ENCODE measurements at places on chromosomes 1 and 21.

- DNase-seq = no peak
Measured at GRCh38 chr1:22773981-22774832, 63.6 kb downstream of the EPHB2 start.

DNA sequence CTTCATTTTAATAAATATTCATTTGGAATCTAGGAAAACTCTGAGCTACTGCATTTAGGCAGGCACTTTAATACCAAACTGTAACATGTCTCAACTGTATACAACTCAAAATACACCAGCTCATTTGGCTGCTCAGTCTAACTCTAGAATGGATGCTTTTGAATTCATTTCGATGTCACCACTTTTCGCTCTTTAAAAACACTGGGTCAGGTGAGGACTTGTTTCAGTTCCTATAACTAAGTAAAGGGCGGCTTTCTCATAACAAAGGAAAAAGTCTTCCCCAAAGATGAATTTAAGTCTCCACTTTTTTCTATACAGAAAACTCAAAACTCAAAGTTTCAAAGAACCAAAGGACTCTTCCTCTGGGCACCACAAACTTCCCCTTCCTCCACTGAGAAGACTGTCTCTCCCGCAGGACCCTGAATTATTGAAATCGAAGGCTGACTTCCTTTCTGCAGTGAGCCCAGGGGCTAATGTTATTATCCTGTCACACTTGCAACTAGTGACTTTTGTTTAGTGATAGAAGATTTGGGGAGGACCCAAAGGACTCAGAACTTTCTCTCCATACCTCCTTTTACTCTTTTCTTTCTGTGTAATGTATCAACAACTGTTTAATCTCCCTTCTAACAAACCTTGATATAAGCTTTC is 9.7 kb upstream of the DHX9 start:
- DNase-seq = no peak

GRCh38 chr1:165403835-165404482 is 41.0 kb downstream of the RXRG start:
- no peak for DNase-seq

- no peak for DNase-seq
Measured at GRCh38 chr21:25426580-25426979, 180.7 kb downstream of the MRPL39 start.

DNA sequence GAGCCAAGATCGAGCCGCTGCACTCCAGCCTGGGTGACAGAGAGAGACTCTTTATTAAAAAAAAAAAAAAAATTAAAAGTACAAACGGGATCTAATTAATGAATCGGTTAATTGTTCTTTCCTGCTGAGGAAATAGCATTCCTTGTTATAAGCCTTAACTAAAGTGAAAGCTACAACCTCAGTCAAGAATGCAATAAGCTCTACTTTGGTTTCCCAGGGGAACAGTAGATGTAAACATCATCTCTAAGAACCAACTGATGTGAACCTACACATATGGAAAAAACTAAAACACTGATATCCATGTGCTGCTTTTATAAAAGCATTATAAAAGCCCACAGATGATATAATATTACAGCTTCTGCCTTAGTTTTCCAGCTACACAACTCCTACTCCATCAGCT is 41.9 kb downstream of the LPGAT1 start:
- DNase-seq = no peak

GRCh38 chr1:206050655-206051235 is 2.2 kb upstream of the RHEX start:
- peak; percentile 17 for DNase-seq

DNA sequence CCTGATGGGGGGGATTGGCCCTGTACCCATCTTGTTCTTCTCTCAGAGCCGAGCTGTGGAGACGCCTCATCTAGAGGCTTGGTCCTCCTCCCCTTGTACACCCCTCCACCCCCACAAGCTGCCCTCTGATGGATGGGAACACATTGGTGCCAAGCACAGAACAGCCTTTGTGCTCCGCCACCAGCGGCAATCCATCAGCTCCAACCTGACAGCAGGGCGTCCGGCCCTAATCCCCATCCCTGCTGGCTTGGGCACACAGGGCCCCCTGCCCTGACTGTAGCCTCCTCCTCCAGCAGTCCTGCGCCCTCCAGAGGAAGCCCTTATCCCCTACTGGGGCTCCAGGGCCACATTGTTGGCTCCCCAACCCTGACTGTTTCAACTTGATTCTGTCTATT is 3.8 kb upstream of the MYOG start:
- no peak for DNase-seq

DNA sequence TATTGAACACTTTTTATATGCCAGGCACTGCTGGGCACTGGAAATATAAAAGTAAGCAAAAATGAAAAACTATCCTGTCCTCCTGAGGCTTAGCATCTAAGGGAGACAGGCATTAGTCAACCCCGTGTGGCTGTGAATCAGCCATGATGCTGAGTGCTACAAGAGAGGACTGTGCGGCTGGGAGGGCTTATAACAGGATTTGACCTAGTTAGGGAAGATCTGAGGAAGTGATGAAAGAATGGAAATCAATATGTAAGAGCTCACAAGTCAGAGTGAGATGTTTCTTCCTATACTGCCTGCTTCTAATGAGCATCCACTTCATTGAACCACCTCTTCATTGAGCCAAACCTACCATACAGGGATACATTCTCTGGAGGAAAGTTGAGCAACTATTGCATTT is 15.1 kb downstream of the TRIM45 start:
- no peak for DNase-seq

DNA sequence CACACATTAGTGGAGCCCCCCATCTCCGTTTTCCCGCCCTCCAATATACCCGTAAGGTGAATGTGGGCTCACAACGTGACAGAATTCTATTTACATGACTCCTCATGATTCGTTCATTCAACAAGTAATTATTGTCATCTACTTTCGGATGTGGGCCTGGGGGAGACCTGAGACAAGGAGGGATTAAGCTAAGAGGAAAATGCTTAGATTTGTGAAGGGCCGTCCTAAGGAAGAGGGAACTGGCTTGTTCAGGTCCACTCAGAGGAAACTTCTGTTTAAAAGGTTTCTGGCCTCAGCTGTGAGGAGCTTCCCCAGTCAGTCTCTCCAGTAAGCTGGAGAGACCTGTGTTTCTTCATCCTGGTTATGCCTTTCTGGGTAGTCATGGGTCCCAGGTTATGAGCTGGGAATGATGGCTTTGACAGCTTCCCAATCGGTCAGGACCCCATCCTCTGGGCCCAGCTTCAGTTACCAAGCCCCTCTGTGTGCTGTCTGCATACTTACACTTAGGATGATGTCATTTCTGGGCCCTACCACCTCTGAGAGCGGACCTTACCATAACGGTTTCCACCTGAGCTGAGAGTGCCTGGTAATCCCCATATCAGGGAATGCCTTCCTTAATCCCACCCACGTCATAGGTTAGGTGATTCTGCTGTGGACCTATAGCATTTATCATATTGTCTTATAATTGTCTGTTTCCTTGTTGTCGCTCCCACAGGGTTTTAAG is 687 bp upstream of the ERI3 start:
- DNase-seq = no peak

GRCh38 chr1:23601135-23601967 is 42.0 kb upstream of the ID3 start:
- DNase-seq = no peak

- DNase-seq = no peak
Measured at GRCh38 chr21:26595971-26596370, 22.9 kb upstream of the CYYR1 start.

DNA sequence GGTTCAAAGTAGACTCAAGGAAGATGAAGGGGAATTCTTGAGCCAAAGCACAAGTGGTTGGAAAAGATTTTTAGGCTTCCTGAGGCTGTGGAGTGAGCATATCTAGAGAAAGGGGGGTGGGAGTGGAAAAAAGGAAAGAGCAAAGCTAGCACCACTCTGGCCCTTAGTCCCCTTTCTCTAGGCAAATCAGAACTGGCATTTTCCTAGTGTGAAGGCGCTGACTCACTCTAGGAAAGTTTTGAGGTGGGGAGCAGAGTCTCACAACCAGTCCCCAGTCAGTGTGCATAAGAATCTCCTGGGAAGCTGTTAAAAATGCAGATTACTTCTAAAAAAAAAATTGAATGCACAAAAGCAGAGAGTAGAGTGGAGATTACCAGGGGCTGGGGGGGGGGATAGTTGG is 3.4 kb upstream of the GPR89B start:
- DNase-seq = no peak

DNA sequence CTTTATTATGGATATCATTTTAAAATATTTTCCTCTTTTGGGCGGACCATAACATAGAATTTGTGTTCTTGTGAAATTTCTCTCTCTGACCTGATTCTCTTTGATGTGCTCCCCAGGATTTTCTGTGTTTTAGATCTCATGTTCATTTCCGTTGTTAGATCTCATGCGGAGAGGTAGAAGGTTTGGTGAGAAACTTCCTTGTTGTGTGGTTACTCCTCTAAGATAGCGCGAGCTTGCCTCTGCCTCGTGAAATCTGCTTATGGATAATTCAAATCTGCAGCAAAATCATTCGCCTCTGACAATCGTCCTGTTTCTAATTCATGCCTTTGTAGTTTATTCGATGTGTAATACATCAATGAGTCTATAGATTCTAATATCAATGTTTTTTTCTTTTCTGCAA is 580.4 kb downstream of the USP25 start:
- no peak for DNase-seq

DNA sequence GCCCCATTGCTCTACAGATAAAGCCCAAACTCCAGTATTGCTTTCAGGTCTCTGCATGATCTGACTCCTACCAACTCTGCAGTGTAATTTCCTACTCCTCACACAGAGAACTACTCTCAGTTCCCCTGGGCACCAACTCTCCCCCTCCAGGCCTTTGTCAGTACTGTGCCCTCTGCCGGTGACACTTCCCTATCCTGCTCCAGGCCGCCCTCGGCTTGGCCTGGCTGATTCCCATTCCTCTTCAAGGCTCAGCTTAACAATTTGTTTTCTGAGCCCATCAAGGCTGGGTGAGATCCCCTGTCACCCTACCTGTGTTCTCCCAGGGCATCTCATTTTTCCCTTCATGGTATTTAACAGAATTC is 2.6 kb downstream of the SLAMF8 start:
- no peak for DNase-seq
